ENCODE measurements at places on chromosomes 4 and X. TPM values are rescaled to one million over a fixed set of nuclear protein-coding genes. Genes with fewer than 3 reads are reported as not detected.
A peak's percentile ranks its signal among the peaks of the same experiment; 100 is the strongest.

TLR2 gene
- 1.6 TPM for total RNA-seq

DNA sequence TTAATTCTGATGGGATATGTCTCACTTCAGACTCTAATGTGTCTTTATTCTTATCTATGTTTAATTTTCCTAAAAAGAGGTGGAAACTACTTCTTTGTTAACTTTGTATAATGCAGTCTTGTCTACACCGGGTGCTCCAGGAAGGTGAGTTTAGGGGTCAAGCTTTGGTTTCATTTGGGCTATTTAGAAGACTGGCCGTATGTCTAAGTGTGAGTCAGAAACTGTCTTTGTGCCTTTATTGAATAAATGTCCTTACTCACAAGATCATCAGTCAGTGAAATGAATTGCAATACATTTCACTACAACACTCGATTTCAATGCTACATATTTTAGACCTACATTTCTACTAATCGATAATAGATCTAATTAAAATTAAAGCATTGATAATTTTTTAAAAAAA, 56.2 kb downstream of the PROM1 start:
- DNase-seq = no peak

- peak; percentile 23 for DNase-seq
These were observed 144.9 kb downstream of the POLA1 start for GRCh38 chrX:24838629-24839028.

DNA sequence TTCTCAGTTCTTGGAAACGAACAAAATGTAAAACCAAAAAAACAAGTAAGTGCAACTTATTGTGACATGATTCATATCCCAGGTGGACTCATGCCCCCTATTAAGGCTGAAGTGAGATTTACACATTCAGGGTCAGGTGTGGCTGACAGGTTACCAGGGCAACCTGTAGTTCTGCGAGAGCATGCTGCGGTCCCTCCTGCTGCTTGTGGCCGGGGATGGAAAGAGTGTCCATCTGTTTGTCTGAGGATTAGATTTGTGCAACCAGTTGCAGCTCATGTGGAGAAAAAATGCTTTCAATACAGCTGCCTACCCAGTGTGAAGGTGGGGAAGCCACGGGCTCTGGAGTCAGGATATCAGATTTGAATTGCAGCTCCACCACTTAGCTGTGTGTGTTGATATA, 78.8 kb downstream of the FAM184B start:
- DNase-seq = no peak

GRCh38 chr4:163620738-163621137, 126.2 kb downstream of the TMA16 start:
- DNase-seq = no peak

GRCh38 chr4:151643564-151643963, 117.2 kb downstream of the GATB start:
- no peak for DNase-seq

GRCh38 chr4:8542776-8543525, 37.2 kb upstream of the GPR78 start:
- no peak for DNase-seq

GRCh38 chrX:13226214-13226613, 93.6 kb downstream of the ATXN3L start:
- no peak for DNase-seq

Measured in activated CD8-positive, alpha-beta T cell treated with anti-CD3 and anti-CD28 coated beads, Interleukin-2, amount 10 ng/mL, durations not matched to agents 7 days and 5 days (primary cell).